ENCODE measurements at places on chromosomes 13 and 19.

GRCh38 chr13:37375071-37375470 is 223.5 kb downstream of the POSTN start:
- DNase-seq, result no peak

DNA sequence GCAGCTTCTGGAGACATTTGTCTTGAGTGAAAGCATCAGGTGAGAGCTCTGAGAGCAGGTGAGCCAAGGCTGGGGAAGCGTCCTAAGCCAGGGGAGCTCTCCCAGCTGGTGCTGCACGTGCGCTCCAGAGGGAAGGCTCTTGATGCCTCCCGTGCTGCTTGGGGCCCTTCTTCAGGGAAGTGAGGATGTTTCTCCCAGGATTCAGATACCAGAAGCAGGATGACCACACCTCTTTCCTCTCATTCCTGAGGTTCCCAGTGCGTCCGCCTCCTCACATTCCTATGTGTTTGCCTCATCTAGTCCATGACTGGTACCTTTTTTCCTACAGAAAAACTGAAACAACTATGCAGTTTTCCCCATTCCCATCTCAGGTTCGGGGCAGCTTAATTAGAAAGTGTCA is 231.0 kb upstream of the IRS2 start:
- no peak for DNase-seq

DNA sequence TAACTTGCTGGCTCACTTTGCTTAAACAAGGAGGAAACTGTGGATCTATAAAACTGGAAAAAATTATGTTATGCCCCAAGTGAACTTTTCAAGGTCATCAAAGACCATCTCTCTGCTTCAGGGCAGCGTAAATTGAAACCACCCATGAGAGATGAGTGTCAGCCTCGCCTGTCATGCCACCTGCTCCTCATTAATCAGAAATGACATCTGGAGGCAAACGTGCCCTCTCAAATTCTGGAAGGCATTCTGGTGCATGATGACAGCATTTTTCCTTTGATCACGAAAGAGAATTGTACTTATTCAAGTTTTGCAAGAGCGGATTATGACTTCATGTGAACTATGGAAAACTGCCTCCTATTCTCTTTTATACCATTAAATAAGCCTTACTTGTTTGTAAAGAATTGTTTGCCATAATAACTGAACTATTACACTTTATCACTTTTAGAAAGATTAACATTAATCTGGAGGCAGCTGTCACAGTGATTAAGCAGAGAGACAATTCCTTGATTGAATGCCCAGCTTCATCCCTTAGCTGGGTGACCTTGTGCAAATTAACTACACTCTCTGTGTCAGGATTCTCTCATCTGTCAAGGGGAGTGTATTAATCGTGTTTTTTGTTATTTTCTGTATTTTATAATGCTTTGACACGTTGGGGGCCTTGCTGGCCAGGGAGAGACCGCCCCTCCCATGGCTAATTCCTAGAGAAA is 17.0 kb upstream of the SACS start:
- DNase-seq, result no peak

- DNase-seq, result no peak
Observed at GRCh38 chr13:95793781-95794180, 116.8 kb downstream of the DNAJC3 start.

- peak; percentile 33 for DNase-seq
Observed at GRCh38 chr13:32164622-32165268, 133.2 kb downstream of the FRY start.

All from NCI-H187 (cell line).